Naive B cell (primary cell): ENCODE measurements at places on chromosomes 16 and 17. TPM values are rescaled to one million over a fixed set of nuclear protein-coding genes. Genes with fewer than 3 reads are reported as not detected.

- no peak for DNase-seq
Observed at GRCh38 chr17:80115159-80115558, 13.8 kb downstream of the GAA start.

Gene SMPD3
- polyA plus RNA-seq: 0.18 TPM

DNA sequence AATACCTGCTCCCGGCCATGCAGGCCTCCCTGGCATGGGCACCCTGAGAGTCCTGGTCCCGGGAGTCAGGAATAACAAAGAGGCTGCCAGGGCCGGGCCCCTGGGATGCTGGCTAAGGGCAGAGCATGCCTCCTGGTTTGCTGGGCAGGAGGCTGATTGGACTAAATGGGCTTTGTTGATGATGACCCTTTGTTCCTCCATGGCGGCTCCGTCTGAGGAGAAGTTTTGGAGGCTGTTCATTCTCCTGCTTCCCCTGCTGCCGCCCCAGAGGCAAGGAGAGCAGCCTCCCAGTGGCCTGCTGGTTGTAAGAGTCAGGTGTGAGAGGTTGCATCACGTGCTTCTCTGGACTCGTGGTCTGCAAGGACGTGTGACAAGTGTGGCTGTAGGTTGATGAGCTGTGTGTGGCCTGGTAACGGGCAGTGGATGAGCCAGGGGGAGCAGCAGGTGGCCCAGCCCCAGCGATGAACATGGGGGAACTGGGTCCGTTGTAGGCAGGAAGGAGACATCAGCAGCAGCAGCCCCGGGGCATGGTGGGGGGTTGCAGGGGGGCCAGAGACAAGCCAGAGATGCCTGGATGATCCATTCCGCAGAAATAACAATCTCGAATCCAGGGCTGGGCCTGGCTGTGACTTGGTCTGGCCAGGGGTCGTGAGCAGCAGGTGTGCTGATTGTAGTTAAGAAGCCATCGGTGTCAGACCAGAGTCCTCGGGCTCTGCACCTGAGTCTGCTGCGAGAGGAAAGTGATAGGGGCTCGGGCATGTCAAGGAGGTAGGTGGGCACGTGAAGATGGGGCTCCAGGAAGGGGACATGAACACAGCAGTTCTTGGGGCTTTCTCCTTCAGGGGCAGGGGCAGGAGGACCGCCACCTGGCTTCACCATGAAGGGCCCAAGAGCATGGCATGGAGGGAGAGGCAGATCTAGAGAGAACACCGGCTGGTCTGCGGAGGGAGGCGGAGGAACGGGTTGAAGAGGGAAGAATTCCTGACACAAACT, 101.4 kb downstream of the TNFRSF13B start:
- no peak for DNase-seq

- DNase-seq: no peak
Observed at GRCh38 chr16:79339863-79340262, 260.7 kb downstream of the MAF start.

Gene IGF2BP1
- polyA plus RNA-seq: not detected

- DNase-seq: peak; percentile 63
Observed at GRCh38 chr16:2874912-2875362, 8.1 kb upstream of the FLYWCH2 start.

Gene ABCC11
- not detected for polyA plus RNA-seq

DNA sequence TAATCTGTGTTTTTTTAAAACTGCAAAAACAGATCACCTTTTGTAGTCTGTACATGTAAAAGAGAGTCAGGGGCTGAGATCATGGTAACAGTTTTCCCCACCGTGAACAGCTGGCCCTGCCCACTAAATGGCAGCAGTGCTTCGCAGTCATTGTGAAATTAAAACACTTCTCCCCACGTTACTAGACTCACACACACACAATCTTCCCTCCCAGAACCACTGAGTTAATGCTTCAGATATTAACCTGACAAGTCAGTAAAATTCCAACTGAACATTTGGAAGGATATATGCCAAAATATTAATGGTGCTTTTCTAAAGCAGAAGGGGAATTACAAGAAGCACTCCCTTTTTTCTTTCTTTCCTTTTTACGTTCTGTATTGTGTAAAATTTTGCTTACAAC, 1.2 kb upstream of the CD300LG start:
- no peak for DNase-seq

- DNase-seq: no peak
Observed at GRCh38 chr17:1907909-1908698, 78.3 kb downstream of the RPA1 start.

GRCh38 chr17:69516911-69517310, 102.4 kb downstream of the MAP2K6 start:
- DNase-seq: peak; percentile 25

Gene PTX4
- not detected for polyA plus RNA-seq

- DNase-seq: no peak
Observed at GRCh38 chr16:12971241-12971640, 69.8 kb downstream of the SHISA9 start.

DNA sequence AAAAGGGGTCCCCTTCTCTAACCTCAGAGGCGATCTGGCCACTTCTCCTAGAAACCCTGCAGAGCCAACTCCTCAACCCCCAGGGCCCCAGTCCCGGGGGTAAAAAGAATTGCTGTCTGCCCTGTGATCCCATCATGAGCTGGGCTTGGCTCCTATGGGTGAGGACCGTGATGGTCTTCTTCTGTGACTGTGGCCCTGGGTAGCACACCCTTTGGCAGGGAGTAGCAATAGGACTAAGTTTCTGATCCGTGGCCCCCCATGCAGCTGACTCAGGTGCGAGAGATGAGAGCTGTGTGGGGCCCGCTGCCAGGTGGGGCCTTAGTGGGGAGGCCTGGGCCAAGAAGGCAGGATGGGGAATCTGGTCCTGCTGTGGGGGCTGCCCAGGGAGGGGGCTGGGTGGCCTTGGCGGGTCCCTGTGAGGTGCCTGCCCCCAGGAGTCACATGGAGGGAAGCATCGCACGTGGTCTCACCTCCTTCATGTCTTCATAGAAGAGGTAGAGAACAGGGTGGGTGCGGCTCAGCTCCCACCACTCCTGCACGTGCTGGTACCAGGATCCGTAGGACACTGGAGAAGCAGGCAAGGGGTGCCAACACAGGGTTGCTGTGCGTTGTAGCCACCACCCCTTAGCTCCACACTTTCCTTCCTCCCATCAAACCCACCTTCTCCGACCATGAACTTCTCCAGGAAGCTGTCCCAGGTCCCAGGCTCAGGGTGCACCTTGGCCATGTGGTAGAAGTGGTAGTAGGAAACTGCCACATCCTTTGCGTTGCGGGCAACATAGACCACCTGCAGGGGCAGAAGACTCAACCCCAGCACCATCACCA, 3.3 kb downstream of the SULT1A1 start:
- DNase-seq: no peak

DNA sequence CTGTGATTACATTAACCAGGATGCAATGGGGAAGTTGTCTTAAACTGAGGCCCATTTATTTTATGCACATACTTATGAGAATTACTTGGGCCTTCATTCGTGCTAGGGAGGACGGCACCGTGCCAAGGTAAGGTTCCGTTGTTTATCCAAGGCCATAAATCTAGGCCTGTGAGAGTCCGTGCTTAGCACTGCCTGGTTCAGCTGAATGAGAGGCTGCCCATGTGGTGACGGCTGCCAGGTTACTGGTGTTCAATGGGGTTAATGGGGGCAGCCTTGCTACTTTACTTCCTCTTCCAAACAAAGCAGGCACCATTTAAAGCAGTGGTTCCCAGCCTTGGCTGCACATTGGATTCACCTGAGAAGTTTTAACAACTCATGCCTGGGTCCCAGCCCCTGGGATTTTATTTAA, 135.1 kb upstream of the NOL11 start:
- no peak for DNase-seq

DNA sequence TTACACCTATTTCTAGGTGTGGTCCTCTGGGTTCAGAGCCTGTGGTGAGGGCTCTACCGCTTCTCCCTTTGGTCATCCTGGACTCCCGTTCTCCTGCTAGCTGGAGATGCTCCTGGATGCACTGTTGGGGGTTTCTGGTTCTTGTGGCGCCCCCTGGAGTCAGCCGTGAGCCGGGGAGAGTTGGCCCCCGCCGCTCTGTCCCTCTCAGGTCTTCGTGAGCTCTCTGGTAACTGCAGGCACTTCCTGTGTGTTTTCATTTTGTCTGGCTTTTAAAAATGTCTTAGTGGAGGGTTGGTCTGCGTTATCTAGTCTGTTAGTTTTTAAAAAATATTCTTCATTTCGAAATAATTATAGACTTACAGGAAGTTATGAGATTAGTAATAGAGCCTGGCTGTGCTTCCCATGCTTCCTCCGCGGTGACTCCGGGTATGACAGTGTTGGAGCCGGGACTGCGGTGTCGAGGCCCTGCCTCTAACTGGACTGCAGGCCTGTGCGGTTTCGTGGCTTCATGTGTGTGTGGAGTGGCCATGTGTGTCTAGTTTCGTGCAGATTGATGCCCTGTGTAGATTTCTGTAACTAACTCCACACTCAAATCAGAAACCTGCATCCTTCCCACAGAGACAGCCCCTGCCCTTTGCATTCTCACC, 78.0 kb upstream of the ZNF750 start:
- no peak for DNase-seq

Gene CLDN7
- polyA plus RNA-seq: 2.9 TPM
